ENCODE measurements at places on chromosomes 1 and 21.

GRCh38 chr1:157284451-157284850 lies 146.3 kb upstream of the ETV3 start:
- ATAC-seq = no peak

GRCh38 chr1:237760951-237761350 lies 129.8 kb downstream of the ZP4 start:
- ATAC-seq = no peak

- ATAC-seq = no peak
Measured at GRCh38 chr1:193569983-193570269, 383.5 kb upstream of the B3GALT2 start.

DNA sequence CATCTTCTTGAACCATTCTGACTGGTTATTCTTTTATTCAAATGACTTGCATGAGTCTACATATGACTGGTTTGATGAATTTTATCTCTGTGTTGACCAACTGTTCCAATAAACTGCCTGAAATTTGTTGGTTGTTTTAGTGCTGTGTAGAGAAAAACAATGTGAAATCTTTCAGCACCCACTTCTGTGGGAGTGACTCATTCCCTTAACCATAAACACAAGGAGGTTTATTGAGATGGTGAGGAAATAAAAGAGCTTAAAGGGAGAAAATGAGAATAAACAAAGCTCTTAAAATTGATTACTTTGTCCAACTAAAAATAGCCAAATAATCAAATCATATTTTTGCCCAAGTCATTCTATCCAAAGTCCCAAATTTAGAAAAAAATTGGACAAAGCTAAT lies 341.1 kb downstream of the TGFB2 start:
- ATAC-seq = no peak

DNA sequence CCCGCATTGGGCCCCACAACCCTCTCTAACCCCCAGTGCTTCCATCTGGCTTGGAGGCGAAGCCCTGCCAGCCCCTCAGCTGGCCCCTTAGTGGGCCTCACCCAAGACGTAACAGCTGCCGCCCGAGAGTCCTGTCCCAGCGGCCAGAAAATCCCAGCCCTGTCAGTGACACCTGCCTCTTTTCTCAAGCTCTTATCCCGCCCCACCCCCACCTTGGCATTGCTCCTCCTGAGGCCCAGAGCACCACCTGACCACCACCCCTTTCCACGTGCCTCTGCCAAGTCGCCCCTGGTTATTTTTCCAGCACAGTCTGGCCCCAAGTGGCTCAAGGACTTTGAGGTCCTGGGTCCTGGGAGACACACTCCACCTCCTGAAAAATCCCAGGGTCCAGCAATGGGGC lies 5.9 kb upstream of the CTRC start:
- no peak for ATAC-seq

DNA sequence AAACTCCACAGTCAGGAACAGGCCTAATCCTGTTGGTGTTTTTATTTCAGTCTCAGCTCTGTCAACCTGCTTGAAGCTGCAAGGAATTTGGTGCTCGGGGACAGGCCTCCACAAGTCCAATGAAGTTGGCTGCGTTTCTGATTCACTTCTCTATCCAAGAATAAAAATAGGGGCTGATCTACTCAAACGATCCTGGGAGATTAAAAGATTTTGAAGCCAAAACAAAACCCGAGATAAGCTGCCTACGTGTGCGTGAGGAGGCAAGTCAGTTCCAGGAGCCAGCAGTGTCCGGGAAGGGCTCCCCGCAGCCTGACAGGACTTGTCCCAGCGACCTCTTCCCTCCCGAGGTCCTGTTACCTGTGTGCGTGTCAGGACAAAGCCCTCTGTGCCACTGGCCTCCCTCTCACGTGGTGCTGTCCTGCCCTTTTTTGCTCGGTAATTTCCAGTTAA lies 98.0 kb downstream of the ETS2 start:
- ATAC-seq = no peak

DNA sequence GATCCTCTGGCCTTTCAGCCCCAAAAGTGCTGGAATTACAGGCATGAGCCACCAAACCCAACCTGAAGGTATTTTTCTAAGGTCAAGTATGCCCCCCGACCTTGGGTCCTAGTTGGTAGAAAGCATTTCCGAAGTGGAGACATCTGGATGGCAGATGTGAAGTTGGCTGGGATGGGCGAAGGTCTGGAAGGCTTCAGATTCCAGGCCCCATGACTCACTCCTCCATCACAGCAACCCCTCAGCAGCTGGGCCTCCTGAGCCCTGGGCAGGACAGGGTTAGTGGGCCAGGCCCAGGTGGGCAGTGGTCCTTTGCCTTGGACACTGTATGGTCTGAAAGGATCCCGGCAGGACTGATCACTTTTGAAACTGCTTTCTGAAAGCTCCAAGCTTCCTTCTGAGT lies 23.3 kb downstream of the NAV1 start:
- ATAC-seq = no peak

DNA sequence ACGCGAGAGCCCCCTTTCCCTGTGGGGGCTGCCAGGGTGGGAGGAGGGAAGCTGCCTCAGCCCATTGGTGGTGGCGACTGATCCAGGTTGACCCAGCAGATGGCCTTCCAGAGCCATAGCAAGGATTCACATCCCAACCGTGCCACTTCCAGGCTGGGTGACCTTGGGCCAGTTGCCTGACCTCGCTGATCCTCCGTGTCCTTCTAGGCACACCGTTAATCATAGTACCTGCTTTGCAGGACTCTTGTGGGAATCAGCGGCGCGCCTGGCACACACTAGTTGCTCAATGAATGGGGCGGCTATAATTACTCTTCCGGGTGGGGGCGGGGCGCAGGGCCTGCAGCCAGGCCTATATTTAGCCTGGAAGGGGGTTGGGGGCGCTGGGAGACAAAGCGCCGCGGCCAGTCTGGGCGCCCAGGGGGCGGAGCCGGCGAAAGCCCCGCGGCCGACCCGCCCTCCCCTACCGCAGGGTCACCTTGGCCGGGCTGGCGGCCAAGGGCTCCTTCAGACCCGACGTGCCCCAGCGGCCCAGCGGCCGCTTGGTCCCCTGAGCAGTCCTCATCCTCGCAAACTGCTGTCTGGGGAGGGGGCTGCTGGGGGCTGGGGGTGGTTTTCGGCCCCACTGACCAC lies 5.1 kb downstream of the HSPB7 start:
- peak; percentile 31 for ATAC-seq

DNA sequence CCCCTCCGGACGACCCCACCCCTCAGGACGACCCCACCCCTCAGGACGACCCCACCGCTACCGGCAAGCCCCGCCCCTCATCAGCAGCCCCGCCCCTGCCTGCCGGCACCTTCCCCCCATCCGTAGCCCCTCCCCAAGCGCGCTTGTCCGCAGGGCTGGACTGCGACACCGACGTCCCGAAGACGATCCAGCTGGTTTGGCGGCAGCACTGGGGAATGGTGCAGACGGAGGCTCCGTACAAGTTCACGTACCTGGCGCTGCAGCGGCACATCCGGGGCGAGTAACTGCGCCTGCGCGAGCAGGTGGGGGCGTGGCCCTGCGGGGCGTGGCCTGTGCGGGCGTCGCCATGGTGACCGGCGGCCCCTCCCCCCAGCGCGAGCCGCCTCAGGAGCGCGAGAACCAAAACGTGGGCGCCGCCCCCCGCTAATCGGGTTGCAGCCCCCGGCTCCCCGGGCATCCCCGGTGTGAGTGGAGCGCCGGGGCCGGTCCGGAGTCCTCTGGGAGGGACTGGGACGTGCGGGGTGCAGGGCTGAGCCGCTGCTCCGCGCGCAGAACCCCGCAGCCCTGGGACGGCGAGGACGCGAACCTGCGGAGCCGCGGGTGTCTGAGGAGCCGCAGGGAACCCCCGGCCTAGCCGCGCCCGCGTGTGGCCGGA lies 4.9 kb downstream of the RNF223 start:
- peak; percentile 66 for ATAC-seq

GRCh38 chr1:56773341-56774066 lies 45.7 kb downstream of the FYB2 start:
- no peak for ATAC-seq

GRCh38 chr1:209822706-209823105 lies 5.1 kb upstream of the UTP25 start:
- ATAC-seq = no peak

DNA sequence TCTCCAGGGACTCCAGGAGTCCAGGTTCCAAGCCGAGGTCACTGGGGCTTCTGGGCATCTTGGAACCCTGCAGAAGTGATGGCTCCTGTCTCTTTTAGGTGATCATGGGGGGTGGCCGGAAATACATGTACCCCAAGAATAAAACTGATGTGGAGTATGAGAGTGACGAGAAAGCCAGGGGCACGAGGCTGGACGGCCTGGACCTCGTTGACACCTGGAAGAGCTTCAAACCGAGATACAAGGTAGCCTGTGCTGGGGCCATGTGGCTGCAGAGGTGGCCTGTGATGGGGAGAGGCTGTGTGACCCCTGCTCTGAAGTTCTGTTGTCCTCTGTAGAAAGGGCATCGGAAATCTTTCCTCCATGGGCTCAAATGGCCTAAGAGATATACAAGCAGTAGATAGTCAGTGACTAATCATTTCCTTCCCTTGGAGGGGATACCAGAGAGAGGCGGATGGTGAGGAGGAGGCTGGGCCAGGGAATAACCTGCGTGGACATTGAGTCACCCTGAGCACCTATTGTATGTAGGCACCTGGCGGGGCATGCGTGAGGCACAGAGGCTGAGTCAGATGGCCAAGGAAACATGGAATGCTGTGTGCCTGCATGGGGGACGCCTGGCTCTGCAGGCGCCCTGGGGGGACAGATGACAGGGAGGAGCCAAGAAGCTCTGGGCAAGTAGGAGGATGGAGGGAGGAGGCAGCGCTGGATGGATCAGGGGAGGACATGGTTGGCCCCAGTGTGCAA lies 59.0 kb downstream of the ALPL start:
- ATAC-seq = no peak

DNA sequence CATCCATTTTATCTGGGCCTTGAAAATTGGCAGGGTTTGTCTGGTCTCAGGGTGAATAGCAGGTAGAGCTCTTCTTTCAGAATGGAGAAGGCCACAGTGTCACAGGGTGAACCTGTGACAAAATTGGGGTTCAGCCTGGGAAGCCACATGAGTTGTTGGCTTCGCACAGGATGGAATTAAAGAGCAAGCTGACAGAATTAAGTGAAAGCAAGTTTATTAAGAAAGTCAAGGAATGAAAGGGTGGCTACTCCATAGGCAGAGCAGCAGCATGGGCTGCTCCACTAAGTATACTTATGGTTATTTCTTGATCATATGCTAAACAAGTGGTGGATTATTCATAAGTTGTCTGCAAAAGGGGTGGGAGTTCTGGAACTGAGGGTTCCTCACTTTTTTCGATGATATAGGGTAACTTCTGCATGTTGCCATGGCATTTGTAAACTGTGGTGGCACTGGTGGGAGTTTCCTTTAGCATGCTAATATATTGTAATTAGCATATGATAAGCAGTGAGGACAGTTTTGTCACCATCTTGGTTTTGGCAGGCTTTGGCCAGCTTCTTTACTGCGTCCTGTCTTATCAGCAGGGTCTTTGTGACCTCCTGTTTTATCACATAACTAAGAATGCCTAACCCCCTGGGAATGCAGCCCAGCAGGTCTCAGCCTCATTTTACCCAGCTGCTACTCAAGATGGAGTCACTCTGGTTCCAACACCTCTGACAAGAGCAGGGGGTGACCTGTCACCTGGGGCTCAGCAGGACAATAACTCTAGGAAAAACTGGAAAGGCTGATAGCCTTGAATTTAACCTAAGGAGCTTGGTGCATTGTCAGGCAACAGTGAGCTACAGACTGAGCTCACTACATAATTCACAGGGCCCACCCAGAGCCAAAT lies 5.1 kb downstream of the IFNAR2 start:
- ATAC-seq = no peak

- no peak for ATAC-seq
Measured at GRCh38 chr1:201361652-201362504, 15.6 kb downstream of the TNNT2 start.

DNA sequence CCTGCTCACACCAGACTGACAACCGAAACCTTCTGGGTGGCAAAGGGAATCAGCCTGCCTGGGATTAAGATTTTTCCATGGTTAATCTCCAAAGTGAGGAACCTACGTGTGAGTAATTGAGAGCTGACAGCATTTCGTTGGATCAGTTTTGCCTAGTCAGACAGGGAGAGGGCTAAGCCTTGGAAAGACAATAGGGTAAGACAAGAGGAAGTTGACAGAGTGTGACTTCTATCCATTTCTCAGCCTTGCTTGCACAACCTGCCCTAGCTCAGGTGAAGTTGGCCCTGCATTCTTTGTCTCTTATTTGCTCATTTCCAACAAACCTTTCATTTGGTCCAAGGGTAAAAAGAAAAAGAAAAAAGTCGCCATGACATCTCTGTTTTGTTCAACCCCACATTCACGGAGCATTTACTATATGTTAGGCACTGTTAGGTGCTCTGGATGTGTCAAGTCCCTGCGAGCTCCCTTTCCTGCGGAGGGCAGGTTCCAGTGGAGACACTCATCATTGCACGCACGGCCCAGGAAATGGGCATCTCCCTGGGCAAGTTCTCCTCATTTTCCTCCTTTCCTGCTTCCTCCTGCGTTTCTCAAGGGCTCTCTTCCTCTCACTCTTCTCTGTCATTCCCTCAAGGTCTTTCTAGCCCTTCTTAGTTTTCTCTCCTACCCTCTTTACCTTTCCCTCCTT lies 23.3 kb downstream of the KIRREL1 start:
- no peak for ATAC-seq

DNA sequence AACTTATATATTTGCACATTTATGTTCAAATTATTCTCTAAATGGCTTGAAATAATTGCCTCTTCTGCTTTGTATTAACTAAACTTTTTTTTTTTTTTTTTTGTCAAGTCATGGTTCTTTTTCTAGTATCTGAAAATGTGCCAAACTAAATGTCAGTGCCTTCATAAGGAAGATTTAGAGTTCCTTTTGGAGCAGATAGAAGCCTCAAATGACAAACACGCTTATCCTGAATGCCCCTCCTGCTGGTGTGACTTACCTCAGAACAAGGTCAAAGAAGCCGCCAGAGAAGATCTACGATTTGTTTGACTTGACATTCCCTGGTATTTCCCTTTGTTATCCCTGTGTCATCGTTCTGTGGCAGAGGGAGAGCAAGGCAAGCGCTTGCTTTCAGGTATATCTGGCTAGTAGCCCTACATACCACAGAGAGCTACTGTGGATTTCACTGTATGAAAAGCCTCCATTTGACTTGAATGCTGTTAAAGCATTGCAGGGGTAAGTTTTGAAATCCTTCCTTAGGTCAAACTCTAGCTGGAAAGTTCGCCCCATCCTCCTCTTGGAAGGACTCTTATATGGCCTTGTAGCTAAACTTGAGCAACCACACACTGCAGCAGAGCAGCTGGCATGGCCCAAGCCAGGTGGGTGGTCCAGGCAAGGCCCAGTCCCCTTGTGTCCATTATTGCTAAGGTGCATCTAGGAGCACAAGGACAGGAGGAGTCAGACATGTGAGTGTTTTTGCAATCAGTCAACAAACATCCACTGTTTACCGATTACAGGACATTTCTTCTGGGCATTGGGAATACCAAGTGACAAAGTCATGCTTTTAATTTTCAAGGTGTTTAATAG lies 285.4 kb upstream of the USP25 start:
- no peak for ATAC-seq

Data from stimulated activated memory B cell treated with anti-CD40 and anti-IgM and Interleukin-4, amounts not matched to agents 10 μg/mL and 1 μg/mL and 100 μg/mL, for 72 hours (primary cell).